Amniotic epithelial cell (primary cell): ENCODE measurements at places on chromosomes 3 and 15.
A peak's percentile ranks its signal among the peaks of the same experiment; 100 is the strongest.

DNA sequence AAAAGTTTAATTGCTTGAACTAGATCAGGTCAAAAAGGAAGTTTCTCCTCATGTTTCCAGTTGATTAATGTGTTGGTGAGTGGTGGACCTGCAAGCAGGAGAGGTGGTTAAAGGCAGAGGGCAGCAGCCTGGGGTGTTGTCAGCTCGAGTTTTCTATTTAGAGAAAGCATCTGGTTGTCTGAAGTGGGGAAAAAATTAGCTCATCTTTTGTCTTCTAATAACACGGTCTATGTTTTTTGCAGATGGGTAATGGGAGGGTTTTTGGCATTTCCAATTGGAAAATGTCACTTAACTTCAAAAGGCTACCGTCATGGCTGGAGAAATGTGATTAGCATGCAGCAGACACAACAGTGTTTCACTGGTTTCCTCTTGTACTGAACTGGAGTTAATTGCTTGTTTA is 122.6 kb downstream of the ITPR1 start:
- no peak for DNase-seq

DNA sequence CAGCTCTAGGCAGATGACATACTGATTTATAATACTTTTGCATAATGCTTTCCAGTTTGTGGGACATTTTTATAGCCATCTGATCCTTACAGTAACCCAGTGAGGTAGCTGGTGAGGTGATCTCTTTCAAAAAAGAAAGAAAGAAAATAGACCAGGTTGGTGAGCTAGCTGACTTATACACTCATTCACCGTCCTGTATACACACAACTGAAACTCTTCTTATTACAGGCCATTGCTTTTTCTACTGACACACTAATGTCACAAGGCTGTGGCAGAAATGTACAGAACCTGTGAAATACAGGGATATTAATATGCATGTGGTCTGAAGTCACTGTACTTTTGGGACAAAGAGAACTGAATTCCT is 150.2 kb upstream of the BHLHE40 start:
- no peak for DNase-seq

DNA sequence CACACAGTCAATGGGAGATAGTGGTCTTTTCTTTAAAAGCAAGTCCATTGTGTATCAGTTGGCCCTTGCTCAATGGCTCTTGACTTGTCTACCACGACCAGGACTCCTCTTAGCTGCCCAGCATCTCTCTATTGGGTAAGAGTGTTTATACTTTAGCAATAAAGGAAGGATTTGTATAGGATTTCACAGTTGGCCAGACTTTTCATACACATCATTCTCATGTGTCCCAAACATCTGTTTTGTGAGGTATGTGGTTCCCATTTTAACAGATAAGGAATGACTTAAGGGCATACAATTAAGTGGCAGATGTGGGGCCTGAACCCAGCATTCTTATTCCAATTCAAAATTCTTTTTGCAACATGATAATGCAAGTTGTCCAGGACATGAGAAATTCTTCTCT is 191.5 kb downstream of the CHST2 start:
- DNase-seq, result peak; percentile 14

DNA sequence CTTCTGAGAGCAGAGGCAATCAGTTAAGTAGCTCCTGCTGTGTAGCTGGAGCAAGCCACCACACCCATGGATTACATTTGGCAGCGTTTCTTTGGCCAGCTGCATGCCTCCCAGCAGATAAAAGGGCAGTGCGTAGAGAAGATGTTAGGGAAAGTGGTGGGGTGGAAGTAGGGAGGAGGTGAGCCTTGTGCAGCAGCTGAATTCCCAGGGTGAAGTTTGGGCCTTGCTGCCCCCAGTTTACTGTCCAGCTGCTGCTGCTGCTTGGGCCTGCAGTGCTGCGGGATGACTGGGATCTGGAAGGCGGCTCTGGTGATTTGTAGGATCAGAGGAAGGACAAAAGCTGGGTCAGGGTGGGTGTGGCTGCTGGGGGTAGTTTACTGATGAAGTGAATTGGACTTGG is 318.7 kb upstream of the C2CD4B start:
- DNase-seq, result no peak

DNA sequence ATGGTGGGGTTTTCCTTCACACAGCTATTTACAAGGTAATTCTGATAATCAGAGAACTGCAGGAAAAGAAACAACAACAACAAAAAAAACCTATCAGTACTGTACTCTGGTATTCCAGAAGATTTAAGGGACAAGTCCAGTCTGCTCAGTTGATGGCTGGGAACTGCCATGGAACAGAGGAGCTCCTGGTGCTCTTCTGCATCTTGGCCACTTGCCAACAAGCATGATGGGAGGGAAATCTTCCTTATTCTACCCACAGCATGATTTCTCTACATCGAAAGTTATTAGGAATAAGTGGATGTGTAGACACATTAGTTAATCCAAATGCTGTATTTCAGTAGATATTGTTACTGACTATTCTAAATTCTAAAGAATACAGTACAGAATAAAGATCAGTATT is 51.7 kb downstream of the RASGRP1 start:
- no peak for DNase-seq

DNA sequence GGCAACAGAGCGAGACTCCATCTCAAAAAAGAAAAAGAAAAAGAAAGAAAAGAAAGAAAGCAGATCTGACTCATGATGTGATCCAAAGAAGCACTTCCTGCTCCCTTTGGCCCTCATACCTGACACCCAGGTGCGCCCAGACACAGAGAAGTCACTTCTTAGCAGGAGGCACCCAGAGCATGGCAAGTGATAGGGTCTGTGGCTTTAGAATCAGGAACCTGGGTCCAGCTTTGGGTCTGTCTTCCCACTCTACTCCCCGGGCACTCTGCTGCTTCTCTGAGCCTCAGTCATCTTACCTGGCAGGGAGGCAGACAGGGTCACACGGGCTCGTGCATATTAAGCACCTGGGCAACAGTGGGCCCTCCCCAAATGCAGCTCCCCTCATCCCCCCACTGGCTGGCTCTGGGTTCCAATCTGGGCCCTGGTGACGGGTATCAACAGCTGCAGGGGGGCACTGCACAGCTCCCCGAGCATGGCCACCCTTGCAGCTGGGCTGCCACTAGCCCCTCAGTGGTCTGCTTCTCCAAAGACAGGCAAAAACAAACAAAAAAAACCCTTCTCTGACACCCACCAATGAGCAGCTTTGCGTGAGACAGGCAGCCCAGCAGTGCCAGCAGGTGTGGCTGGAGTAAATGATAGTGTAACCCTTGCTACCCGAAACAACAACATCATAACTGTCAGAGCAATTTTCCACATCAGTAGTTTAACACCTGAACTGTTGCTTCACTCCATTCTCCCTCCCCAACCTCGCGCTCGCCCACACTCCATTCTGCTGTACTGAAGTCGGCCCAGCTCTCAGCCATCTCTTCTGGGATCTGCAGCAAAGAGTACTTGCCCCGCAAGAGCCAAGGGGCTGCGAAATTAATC is 99.8 kb downstream of the MEGF11 start:
- DNase-seq, result no peak

DNA sequence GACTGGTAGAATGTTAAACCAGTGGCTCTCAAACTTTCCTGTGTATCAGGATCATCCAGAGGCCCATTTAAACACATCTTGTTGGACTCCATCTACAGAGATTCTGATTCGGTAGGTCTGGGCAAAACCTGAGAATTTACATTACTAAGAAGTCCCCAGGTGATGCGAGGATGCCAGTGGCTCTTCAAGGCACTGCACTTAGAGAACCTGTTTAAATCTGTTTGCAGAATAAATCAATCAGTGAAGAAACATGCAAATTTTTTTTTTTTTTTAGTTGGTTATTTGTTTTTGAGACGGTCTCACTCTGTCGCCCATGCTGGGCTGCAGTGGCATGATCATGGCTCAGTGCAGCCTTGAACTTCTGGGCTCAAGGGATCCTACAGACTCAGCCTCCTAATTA is 117.7 kb upstream of the WNT5A start:
- no peak for DNase-seq

DNA sequence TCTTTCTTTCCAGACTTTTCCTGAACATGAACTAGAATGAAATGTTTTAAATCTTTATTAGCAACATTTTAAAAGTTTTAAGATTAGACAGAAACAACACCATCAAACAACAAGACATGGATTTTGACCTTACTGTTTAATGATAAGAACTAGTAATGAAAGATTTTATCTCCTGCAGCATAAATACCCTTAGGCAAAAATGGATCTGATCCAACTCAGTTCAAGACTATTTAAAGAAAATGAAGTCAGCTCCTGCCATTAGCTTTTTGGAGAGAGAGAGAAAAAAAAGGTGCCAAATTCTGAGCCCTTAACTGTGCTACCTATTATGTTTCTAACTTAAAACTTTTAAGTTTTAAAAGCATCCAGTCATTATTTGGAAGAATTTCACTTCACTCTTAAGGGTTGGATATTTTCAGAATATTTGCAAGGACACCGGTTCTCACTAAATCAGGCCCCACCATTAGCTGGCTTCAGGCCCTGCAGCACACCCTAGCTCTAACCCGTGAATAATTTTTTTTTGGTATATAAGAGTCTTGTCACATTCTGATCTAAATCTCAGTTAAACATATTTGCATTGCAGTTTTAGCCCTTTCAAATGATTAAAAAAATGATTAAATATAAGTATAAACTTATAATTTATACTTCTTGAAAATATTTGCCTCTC is 60.0 kb downstream of the NR1I2 start:
- DNase-seq, result no peak

GRCh38 chr15:34366271-34367065 is 528 bp downstream of the LPCAT4 start:
- DNase-seq, result peak; percentile 43

GRCh38 chr15:85515212-85515611 is 134.8 kb downstream of the AKAP13 start:
- peak; percentile 40 for DNase-seq

DNA sequence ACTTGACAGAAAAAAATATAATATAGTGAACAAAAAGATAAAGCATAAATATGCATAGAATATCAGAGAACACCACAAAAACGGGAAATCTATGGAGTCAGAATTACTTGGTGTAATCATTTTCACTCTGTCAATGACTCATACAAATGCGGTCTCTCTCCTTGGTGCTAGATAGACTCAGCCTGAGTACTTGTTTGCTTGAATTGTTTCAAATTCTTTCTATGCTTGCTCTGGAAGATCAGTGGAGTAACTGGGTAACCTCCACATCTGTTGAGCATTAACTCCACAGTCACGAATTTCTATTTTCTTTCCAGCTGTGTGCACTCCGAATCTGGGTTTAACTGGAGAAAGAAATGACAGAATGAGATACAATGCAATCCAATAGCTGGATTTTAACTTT is 760.4 kb downstream of the ZPLD1 start:
- peak; percentile 43 for DNase-seq

DNA sequence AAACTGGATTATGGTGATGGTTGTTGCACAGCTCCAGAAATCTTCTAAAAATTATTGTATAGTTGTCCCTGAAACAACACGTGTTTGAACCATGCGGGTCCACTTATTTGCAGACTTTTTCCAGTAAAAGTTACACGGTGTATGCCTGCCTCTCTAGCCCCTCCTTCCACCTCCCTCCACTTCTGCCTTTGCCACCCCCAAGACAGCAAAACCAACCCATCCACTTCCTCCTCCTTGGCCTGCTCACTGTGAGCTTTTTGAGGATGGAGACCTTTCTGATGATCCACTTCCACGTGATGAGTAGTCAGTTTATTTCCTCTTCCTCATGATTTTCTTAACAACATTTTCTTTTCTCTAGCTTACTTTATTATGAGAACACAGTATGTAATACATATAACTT is 5.4 kb downstream of the CYFIP1 start:
- no peak for DNase-seq

GRCh38 chr3:173977747-173978146 is 580.2 kb downstream of the NLGN1 start:
- DNase-seq, result peak; percentile 23

DNA sequence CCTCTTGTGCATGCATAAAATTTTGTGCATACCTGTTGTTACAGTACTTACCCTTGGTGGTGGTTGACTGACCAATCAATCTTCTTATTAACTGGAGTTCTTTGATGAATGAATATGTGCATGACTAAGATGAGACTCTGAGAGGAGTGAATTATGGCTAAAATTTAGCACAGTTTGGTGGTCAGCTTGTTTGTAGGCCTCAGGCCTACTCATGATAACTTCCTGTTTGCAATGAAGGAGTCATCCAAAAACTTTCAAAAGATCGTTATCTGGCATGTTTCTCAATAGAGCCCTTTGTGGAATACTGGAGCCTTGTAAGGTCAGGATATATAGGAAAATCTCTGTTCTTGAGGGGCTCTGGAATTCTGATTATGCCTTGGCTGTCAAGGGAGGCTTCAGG is 66.5 kb downstream of the LEKR1 start:
- DNase-seq, result peak; percentile 76

DNA sequence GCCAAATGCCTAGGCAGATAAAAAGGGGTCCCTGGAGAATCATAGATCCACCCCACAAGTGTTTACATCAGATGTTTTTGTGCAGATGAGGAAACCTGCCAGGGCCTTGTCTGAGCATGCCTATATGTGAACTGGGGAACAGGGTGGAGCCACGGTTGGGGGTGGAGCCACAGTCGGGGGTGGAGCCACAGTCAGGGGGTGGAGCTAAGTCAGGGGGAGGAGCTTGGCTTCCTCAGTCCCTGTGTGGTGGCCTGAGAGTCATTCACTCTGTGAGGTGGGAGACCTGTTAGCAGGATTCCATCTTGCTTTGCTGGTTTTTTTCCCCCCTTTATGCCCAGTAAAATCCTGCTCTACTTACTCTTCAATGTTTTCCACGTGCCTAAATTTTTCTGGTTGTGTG is 57.8 kb upstream of the TGFBR2 start:
- no peak for DNase-seq

DNA sequence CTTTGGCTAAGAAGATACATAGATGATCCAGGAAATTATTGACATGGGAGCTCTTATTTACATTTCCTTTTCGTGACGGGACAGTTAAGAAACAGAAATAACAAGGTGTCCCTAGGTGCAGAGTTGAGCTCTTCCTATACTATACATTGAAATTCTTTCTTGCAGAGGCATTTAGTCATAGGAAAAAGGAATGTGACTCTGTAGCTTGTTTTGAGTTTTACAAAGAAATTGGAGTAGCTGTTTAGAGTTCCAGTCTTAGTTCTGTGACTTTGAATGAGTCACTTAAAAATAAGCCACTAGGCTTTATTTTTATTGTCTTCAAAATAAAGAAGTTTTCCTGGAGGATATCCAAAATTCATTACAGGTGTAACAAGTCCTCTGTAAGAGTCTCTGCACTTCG is 723.5 kb upstream of the SGO1 start:
- no peak for DNase-seq

DNA sequence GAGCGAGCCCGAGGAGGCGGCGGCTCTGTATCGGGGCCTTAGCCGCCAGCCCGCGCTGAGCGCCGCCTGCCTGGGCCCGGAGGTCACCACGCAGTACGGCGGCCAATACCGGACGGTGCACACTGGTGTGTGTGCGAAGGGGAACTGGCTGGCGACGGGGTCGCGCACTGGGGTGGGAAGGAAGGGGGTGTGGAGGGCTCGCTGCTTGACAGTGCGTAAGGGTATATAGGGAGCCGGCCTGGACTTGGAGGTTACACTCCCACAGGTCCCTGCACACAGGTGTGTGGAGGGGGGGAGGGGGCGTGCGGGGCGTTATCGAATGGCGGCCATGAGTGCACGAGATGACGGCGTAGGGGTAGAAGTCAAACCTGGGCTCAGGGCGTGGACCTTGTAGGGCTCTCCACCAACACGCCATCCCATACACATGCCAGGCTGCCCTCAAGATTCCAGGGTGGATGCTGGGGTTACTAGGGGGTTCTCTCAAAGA is 389 bp downstream of the APEH start:
- no peak for DNase-seq
